HepG2 (cell line): ENCODE measurements at places on chromosomes 3 and 15. TPM values are rescaled to one million over a fixed set of nuclear protein-coding genes. Genes with fewer than 3 reads are reported as not detected.

LINGO1 gene
- total RNA-seq = not detected in 2 replicates

FAM81A gene
- total RNA-seq = 0.09 and 0.18 TPM in 2 replicates

SLC22A14 gene
- total RNA-seq = not detected in 2 replicates

RCN2 gene
- total RNA-seq = 62.3 and 89.0 TPM in 2 replicates

IMPG2 gene
- total RNA-seq = 0.02 TPM in 1 of 2 replicates, not detected in the other

COX17 gene
- 51.0 and 66.2 TPM in 2 replicates for total RNA-seq

DUSP7 gene
- total RNA-seq = 6.6 and 7.3 TPM in 2 replicates

LDHAL6B gene
- total RNA-seq = not detected in 2 replicates
